ENCODE measurements at places on chromosomes 1 and 21.
A peak's percentile ranks its signal among the peaks of the same experiment; 100 is the strongest.

DNA sequence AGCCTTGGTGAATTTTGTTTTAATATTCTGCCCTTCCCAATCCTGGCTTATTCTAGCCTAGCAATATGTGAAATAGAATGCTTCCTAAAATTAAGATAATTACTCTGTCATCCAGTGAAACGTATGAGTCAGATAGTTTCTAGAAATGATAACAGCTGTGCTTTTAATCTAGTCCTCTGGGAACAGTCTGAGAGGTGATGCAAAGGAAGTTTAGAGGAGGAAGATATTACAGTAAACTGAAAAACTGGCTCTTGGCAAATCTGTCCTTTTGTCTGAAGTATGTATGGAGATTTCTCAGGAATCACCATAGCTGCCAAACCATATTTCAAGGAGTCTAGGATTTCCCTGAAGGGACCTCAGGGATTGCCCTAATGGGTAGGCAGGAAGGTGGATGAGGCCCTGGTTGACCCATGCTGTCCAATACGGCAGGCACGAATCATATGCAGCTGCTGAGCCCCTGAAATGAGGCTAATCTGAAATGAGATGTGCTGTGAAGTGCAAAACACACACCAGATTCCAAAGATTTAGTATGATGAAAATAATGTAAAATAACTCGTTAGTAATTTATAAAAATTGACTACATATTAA, 70.8 kb upstream of the LBR start:
- no peaks in the 10 kb centered on the region for H3K4me1 ChIP-seq
- no peak for DNase-seq
- H3K36me3 ChIP-seq: peaks cover 44% of the 10 kb centered on the region
- no peaks in the 10 kb centered on the region for H3K27me3 ChIP-seq
- H3K4me3 ChIP-seq: no peak overlapping the region

GRCh38 chr1:44842862-44843655, at the start of gene PTCH2:
Gene PTCH2 (minus strand): TSS chr1:44843253. CDS start chr1:44842932, 321 bp downstream.
- H3K4me3 ChIP-seq: peak within 1 kb of the TSS; percentile 64
- peak; percentile 30 for DNase-seq
- H3K27ac ChIP-seq: no peak within 1 kb of the TSS
- H3K27me3 ChIP-seq: no peaks in the 10 kb centered on the region
- H3K36me3 ChIP-seq: no peaks in the 10 kb centered on the region
- peaks cover 3% of the 10 kb centered on the region for H3K4me1 ChIP-seq

DNA sequence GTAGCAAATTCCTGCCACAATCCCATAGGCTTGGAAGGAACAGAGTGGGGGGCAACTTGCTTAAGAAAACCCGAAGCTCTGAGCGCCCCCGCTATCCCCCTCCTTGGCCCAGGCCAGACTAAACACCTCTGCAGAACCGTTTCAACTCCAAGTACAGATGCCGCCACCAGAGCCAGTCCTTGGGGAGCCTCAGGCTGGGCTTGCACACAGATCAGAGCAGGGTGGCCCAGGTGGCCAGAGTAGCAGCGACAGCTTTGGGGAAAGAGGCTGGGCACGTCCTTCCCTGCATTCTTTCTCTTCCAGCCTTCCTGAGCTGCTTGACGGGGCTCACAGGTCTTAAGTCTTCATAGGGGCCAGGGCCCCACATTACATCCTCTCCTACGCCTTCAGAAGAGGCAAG, 181.6 kb upstream of the ZC3H12A start:
- no peaks in the 10 kb centered on the region for H3K27me3 ChIP-seq
- H3K27ac ChIP-seq: no peak overlapping the region
- no peaks in the 10 kb centered on the region for H3K4me1 ChIP-seq
- H3K4me3 ChIP-seq: no peak overlapping the region
- H3K36me3 ChIP-seq: no peaks in the 10 kb centered on the region

DNA sequence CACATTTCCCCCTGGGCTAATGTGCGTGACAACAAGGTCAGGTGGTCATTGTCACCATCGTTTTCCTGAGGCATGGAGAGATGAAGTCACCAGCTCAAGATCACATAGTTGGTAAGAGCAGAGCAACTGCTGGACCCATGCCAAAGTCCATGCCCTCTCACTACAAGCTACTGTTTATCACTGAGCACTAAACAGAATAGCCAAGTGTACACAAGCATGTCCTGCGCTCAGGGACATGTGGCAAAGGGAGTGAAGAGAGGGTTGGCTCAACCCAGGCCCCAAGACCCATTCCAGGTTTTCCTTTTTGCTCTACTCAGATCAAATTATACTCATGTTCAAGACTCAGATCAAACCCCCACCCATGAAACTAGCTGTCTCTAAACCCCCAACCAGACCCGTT, 20.8 kb downstream of the LRRC52 start:
- H3K36me3 ChIP-seq: no peaks in the 10 kb centered on the region
- H3K4me1 ChIP-seq: no peaks in the 10 kb centered on the region
- H3K27ac ChIP-seq: no peak overlapping the region
- no peak for DNase-seq
- H3K27me3 ChIP-seq: no peaks in the 10 kb centered on the region

DNA sequence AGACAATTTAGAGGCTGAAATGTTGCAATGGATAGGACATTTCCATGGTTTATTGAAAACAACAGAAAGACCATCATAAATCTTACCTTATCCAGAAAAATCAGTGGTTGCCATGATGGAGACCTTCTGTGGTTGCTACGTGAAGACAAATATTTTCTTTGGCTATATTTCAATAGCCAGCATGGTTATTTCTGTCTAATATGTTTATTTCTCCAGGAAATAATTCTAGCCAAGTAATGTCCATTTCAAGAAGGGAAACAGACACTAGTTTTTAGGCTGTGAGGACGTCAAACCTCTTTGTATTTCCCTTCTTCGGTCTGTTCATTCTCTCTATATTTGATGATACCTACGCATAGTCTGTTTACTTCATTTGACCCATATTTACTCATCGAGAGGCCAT, 49.2 kb upstream of the NFASC start:
- H3K4me3 ChIP-seq: no peak overlapping the region
- H3K27me3 ChIP-seq: no peaks in the 10 kb centered on the region
- H3K36me3 ChIP-seq: no peaks in the 10 kb centered on the region
- H3K27ac ChIP-seq: peak overlapping the region; percentile 13
- DNase-seq: no peak
- no peaks in the 10 kb centered on the region for H3K4me1 ChIP-seq

GRCh38 chr1:206909161-206909882, 12.1 kb downstream of the IL24 start:
- H3K4me3 ChIP-seq: peak overlapping the region; percentile 60
- no peaks in the 10 kb centered on the region for H3K27me3 ChIP-seq
- peaks cover 27% of the 10 kb centered on the region for H3K4me1 ChIP-seq

- no peaks in the 10 kb centered on the region for H3K27me3 ChIP-seq
- no peak overlapping the region for H3K4me3 ChIP-seq
- H3K36me3 ChIP-seq: no peaks in the 10 kb centered on the region
- no peak for DNase-seq
- peaks cover 60% of the 10 kb centered on the region for H3K4me1 ChIP-seq
These were observed 130.9 kb downstream of the FGGY start for GRCh38 chr1:59427784-59428183.

- H3K4me1 ChIP-seq: peaks cover 32% of the 10 kb centered on the region
- DNase-seq: no peak
- H3K27ac ChIP-seq: peak overlapping the region; percentile 90
- no peaks in the 10 kb centered on the region for H3K27me3 ChIP-seq
- H3K4me3 ChIP-seq: peak overlapping the region; percentile 84
These were observed 3.0 kb upstream of the NFIA start for GRCh38 chr1:61079296-61079897.

GRCh38 chr1:101797722-101798121, 199.0 kb downstream of the OLFM3 start:
- H3K4me3 ChIP-seq: no peak overlapping the region
- DNase-seq: no peak
- no peaks in the 10 kb centered on the region for H3K27me3 ChIP-seq
- H3K36me3 ChIP-seq: no peaks in the 10 kb centered on the region
- H3K4me1 ChIP-seq: no peaks in the 10 kb centered on the region
- no peak overlapping the region for H3K27ac ChIP-seq

- no peak overlapping the region for H3K4me3 ChIP-seq
- H3K27ac ChIP-seq: no peak overlapping the region
- no peaks in the 10 kb centered on the region for H3K27me3 ChIP-seq
- H3K36me3 ChIP-seq: no peaks in the 10 kb centered on the region
- peaks cover 24% of the 10 kb centered on the region for H3K4me1 ChIP-seq
- no peak for DNase-seq
These were observed 25.3 kb downstream of the SLC27A3 start for GRCh38 chr1:153800516-153800915.

DNA sequence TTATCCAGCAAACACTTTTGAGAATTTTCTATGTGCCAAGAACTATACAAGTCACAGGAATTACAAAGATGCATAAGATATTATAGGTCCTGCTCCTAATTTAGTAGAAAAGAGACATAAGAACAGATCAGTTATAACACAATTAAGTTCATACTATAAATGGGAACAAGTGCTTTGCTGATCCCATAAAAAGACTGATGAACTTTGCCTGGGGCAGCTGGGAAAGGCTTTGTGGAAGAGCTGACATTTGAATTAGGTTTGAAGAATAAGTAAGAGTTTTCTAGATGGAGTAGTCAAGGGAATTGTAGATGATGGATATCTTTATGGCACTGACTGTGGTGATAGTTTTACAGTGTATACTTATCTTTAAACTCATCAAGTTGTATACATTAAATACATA, 76.5 kb downstream of the VCAM1 start:
- H3K4me1 ChIP-seq: no peaks in the 10 kb centered on the region
- no peak overlapping the region for H3K4me3 ChIP-seq
- H3K27ac ChIP-seq: no peak overlapping the region
- DNase-seq: no peak

GRCh38 chr1:85116856-85117255, 68.6 kb upstream of the MCOLN3 start:
- DNase-seq: no peak
- H3K27me3 ChIP-seq: no peaks in the 10 kb centered on the region
- H3K4me1 ChIP-seq: no peaks in the 10 kb centered on the region
- no peak overlapping the region for H3K27ac ChIP-seq
- no peaks in the 10 kb centered on the region for H3K36me3 ChIP-seq
- H3K4me3 ChIP-seq: no peak overlapping the region

DNA sequence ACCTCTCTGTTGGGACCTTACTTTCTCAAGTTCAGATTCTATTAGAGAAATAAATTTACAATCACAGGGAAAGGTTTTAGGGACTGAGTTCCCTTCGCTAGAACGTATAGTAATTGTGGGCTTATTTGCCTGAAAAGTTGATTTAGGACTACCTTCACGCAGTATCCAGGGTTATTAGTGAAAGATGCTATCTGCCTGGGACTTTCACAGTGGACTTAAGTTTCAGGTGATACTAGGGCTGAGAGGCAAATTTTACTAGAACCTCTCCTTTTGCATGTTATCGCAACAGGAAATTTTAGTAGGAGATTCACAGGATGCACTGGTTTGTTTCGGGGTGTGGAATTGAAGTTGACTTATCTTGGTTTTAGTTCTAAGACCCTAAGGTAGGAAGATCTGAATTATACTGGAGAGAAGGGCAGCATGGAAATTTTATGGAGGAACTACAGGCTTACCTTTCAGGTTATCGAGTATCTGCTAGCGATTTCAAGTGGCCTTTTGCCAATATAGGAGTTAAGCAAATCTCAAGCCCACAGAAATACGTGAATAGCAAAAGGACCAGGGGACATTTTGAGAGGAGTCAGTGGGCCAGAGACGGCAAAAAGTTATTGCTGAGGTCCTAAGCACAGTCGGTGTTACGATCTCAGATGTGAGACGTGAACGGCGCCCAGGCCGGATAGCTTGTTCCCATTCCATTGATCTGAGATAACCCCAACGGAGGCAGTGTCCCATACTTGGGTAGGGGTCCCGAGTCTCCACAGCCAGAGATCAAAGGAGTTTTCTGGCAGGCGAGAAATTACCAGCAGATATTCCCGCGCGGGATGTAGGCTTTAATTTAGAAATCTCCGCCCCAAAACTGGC, 723 bp upstream of the GNAI3 start:
- H3K27ac ChIP-seq: peak overlapping the region; percentile 97
- peaks cover 33% of the 10 kb centered on the region for H3K4me1 ChIP-seq
- DNase-seq: no peak

DNA sequence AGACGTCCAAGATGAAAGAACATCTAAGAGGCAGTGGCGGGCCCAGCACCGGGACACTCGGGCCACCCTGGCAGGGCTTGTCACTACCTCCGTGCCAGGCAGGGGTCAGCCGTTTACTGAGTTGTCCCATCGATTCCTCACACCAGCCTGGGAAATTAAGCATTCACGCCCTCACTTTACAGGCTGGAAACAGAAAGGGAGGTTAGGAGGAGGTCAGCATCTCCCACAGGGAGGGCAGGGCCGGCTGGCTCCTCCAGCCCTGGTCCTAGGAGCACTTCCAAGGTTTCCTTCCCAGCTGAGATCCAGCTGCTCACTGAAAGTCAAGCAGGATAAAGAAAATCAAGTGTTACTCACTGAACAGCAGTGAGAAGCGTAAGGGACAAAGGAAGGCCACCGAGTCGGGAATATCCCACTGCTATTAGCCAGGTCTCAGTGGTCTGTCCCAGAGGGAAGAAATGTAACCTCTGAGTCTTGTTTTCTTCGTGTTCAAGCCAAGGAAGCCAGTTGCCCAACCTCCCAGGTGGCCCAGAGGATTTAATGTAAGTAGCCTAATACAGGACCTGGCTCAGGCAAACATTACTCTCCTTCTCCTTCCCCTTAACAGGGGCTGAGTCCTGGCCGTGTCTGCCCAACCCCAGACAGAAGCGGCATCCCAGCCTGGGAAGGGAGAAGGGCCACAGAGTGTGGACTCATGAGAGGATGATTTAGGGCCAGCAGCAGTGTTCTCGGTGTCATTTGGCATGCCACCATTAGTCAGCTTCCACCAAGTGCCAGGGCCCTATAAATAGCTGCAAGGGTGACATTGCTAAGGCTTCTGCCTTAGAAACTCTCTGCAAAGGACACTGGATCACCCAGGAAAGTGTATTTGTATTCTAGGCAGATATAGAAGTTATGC, 203.1 kb upstream of the GALNT2 start:
- H3K27ac ChIP-seq: peak overlapping the region; percentile 95
- no peaks in the 10 kb centered on the region for H3K27me3 ChIP-seq
- H3K36me3 ChIP-seq: no peaks in the 10 kb centered on the region

DNA sequence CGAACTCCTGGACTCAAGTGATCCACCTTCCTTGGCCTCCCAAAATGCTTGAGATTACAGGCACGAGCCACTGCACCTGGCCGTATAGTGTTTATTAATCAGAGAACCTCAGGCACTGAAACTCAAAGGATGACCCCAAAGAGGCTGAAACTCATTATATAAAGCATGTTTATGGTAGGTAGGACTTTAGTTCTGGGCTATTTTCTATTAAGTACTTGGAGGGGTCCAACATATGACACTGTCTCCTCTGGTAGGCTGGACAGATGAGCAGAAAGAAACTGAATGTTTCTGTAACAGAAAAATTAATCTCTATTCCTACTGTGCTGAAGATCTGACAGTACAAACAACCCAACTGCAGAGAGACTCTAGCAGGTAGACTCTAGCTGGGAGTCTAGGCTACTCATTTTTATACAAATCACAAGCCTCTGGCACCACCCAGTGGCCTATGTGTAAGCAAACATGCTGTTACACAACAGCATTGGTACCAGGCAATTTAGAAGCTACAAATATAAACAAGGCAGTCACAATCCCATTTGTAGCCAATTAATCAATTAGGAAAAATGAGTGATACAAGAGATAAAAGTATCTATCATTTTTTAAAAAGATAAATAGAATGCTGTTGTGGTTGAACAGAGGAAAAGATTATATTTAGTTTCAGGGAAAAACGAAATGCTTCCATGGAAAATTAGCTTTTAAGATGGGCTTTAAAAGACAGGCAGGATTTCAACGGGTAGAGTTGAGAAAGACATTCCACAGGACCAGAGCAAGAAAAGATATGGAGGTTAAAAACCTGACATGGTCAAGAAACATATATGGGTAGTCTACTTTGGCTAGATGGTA, 10.4 kb downstream of the DCAF8 start:
- peak; percentile 73 for DNase-seq
- peak overlapping the region; percentile 86 for H3K27ac ChIP-seq
- H3K4me1 ChIP-seq: peaks cover 57% of the 10 kb centered on the region

All from gastrocnemius medialis (tissue), 4 donors.